Esophagus muscularis mucosa (tissue), 4 donors: ENCODE measurements at places on chromosomes 7 and 10. TPM values are rescaled to one million over a fixed set of nuclear protein-coding genes. Genes with fewer than 3 reads are reported as not detected.

- no peak for DNase-seq
These were observed 49.9 kb downstream of the BLVRA start for GRCh38 chr7:43808410-43808809.

DNA sequence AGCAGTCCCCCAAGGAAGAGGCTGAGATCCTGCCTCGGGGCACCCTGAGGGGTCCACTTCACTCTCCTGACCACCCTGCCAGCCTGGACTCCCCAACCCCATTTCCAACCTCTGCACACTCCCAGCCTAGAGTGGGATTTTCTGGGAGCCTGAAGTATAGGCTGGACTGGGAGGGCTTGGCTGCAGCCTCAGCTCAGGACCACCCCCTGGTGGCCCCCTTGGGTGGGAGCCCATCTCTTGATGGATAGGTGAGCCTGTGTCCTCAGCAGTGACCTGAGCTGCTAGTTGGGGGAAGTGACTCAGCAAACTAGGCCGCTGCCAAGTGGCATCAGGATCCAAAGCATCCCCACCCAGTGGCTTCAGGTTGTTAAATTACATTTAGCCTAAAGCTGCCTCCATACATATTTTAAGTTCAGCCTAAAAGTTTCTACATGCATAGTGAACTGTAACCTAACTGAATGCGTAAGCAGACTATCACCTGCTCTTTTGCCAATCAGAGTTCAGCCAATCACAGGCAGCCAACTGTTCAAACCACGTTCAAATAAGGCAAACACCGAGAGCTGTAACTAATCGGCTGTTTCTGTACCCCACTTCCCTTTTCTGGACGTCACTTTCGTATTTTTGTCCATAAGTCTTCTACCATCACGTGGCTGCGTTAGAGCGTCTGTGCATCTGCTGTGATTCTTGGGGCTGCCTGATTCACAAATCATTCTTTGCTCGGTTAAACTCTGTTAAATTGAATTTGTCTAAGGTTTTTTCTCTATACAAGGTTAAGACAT lies 144.0 kb downstream of the PLPP4 start:
- no peak for DNase-seq

MYOZ1 gene
- total RNA-seq, result not detected

GRCh38 chr7:151740081-151740851 lies 136.6 kb downstream of the PRKAG2 start:
- no peak for DNase-seq

EMX2 gene
- total RNA-seq, result not detected

DNA sequence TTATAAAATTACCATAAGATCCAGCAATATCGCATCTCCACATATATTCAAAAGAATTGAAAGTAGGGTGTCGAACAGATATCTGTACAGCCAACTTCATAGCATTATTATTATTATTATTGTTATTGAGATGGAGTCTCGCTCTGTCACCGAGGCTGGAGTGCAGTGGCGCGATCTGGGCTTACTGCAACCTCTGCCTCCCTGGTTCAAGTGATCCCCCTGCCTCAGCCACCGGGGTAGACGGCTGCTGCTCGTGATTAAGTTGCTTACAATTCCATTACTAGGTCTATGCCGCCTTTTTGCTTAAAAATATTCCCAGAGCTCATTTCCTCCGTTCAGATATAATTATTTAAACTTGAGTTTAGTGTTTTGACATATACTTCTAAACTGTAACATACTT lies 19.8 kb upstream of the USP6NL start:
- no peak for DNase-seq

SEMA4G gene
- 1.2 TPM for total RNA-seq

UTF1 gene
- not detected for total RNA-seq

CALY gene
- 1.6 TPM for total RNA-seq

ABCC2 gene
- total RNA-seq, result 0.52 TPM

- DNase-seq, result no peak
These were observed 22.6 kb downstream of the CHCHD3 start for GRCh38 chr7:133059263-133059662.

DNA sequence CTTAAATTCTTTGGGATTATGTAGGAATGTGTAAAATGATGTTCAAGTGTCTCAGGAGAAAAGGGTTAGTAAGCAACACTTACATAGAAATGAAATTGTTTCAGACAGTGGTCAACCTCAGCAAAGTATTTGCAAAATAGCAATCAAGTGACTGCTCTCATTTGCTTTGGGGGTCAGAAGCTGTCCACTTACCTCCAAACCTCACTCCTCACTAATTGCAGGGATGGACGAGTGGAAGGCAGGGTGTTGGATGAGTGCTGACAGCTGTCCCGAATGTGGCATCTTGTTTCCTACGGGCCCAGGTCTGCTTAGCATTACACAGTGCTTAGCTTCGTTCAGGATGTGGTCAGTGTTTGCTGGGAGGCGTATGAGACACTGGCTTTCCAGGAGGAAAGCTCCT lies 437.0 kb downstream of the SUGCT start:
- DNase-seq, result no peak

DNA sequence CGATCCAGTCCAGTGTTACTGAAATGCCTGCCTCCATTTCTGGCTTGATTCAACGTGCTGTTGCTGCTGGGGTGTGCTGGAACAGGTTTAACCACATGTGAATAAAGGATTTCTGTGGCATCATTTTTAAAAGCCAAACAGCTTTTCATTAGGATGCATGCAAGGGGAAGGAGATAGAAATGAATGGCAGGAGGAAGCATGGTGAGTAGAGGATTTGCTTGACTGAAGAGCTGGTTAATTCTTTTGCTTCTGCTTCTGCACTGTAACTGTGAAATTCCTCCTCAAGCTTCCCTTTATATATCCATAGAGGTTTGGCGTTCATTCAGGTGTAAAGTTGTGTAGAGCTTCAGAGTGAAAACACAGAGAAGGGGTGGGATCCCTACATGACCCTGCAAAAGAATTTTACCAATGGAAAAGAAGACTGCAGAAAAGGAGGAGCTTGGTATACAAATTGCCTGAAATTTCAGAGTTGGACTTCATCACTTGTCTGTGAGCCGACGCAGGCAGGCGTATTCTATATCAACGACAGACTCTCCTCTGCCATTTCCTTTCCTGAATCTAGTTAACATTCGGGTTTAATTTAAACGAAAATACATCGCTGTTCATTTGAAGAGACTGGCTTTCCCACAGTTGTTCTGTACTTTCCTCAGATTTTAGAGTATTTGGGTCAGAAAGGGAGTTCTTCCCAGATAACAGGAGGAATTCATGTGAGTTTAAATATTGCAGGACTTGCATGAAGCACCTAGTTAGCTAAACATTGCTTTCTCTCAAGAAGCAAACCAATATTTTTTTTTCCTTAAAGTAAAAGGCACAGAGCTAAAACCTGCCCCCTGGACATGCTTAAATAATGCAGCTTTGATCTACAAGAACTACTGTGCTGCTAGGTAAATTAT lies at the start of gene SOSTDC1:
TSS of gene SOSTDC1 (minus strand) at position 270 of the 893 bp plus-strand sequence. CDS start at position 200, 70 bp downstream.
- DNase-seq, result no peak

DNA sequence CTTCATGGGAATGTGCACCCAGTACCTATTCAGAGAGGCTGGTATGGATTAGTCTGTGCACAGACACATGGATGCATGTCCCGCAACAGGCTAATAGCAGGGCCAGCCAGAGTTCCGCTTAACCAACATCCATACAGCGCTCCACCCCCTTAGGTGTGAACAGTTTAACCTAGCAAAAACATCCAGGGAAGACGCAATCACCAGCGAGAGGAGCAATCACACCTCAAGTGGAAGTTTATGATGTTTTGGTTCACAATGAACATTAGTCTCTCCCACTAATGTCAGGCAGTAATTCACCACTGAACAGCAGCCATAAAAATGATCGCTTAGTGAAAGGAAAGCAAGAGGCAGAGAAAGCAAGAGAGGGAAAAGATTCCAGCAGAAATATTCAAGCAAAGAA lies 91.1 kb downstream of the PLXNA4 start:
- no peak for DNase-seq

- no peak for DNase-seq
These were observed 88.1 kb downstream of the GSAP start for GRCh38 chr7:77327932-77328628.

GRCh38 chr7:50792342-50793119 lies 9.8 kb upstream of the GRB10 start:
- DNase-seq, result no peak

DNA sequence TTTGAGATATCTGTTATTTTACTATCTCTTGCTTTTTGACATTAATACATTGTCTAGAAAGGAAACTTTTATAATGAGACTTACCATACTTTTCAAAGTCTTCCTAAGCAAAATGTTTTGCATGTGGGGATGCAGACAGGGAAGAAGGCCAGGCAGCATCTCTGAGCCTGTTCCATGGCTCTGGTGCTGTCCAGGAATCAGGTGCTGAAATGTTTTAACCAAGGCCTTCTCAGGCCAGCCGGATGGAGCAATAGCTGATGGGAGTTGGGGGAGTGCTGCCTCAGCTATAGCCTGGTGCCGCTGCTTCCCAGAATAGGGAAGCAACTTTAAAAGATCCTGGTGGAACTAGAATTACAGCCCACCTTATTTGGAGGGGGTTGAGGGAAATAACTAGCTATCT lies 38.5 kb downstream of the CRTAC1 start:
- no peak for DNase-seq

DNA sequence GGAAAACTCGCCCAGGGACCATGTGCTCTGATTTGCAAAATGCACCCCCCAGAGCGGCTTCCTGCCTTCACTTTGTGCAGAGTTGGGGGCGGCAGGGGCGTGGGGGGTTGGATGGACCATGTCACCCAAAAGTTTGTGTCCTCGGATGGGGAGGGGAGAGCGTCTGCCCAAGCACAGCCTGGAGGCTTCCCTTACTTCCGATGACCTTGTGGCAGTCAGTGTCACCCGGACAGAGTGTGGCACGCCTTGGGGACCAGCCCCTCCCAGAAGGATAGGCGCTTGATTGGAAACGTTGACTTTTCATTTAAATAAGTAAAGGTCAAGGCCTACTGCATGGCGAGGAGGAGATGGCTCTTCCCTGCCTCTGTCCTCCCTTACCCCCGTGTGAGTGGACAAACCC lies 71.6 kb downstream of the LHPP start:
- no peak for DNase-seq

GRCh38 chr7:75732016-75732521 lies 6.7 kb downstream of the HIP1 start:
- DNase-seq, result no peak

DNA sequence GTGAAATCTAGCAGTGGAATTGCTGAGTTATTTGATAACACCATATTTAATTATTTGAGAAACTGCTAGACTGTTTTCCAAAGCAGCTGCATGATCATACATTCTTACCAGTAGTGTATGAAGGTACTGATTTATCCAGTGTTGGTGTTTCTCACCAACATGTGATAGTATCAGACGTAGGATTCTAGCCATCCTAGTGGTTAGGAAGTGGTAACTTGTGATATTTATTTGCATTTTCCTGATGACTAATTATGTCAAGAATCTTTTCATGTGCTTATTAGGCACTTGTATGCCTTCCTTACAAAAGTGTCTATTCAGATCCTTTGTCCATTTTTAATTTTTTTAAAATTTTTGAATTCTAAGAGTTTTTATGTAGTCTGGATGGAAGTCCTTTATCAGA lies 54.2 kb upstream of the PLXDC2 start:
- no peak for DNase-seq

CYP26C1 gene
- total RNA-seq, result under 0.01 TPM

DNA sequence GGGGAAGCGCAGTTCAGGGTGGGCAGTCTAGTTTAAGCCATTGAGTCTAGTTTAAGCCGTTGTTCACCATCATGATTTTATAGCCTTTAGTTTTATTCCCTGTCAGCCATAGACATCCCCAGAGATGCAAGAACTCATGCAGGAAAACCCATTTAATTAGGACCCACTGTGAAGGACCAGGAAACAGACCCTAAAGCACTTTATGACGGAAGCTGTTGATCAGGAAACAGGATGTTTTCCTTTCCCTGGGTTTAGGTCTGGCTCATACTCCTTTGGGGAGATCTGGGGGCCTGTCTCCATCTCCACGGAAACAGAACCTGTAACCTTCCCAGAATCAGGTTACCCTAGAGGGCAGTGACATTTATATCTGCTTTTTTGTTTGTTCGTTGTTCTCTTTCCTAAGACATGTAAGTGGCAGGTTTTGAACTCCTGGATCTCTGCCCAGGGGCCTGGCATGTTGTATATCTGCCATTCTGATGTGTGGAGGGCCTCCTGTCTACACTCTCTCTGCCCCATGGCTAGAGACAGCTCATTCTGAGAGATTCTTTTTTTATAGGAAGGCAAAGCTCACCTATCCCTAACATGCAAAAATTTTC lies 657.2 kb upstream of the GALNT17 start:
- no peak for DNase-seq

LRRC61 gene
- 9.9 TPM for total RNA-seq

GRCh38 chr10:25497246-25497645 lies 322.4 kb downstream of the GPR158 start:
- DNase-seq, result no peak

CPA2 gene
- not detected for total RNA-seq

DNA sequence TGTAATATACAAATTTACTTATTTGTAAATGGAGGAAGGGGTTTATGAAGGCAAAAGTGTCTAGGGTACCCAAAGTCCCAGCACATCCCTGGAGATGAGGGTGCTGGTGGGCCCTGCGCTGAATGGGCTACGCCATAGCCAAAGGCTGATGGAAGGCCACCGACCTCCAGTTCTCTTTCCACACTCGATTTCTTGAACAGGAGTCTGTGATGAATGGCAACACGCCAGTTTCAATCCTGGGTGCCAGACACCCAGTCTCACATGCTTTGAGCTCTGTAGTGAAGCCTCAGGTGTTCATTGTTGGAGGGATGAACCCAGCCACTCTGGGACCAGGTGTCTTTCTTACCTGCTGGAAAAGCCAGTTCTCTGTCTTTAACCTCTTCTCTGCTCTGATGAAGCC lies 752 bp downstream of the LRMDA start:
- DNase-seq, result no peak

DNA sequence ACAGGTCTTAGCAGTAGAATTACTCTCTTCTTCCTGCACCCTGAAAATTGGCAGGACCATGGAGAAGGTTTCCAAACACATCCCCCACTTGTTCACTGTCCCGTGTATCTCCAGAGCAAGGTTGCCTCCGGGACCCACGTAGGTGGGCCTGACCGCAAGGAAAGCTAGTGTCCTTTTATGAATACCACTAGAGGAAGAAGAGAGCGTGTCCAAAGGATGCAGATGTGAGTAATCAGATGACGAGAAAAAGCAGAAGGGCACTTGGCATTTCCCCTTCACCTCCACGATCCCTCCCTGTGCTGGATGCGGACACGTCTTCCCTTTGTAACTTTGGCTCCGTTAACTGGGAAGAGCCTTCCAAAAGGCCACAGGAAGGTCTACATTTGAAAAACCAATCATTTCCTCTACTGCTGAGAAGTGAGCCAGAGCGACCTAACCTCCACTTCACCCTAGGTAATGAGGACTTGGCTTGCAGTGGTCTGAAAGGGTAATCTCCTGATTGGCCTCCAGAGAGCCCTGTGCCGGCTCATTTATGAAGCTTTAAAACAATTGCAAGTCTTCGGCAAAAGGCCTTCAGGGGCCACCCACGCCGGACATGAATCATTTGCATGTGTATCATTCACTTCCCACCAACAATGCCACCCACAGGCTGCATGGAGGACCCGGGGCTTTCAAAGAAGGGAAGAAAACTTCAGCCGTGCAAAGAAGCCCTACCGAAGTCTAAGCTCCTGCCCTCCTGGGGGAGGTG lies 55.4 kb downstream of the LYZL1 start:
- no peak for DNase-seq
